ENCODE measurements at places on chromosomes 2 and 18.
A peak's percentile ranks its signal among the peaks of the same experiment; 100 is the strongest.

DNA sequence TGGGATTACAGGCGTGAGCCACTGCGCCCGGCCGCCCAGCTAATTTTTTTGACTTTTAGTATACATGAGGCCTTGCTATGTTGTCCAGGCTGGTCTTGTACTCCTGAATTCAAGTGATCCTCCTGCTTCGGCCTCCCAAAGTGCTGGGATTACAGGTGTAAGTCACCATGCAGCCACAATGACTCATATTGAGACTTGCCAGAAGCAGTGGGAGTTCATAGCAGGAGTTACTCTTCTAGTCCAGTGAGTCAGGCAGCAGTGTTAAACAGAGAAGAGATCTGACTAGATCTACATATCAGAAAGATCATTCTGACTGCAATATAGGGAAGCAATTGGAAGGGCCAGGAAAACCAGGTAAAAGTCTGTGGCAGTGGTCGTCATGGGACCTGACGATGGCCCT is 1.5 kb upstream of the FLACC1 start:
- DNase-seq, result peak; percentile 70

- no peak for DNase-seq
Observed at GRCh38 chr2:20549691-20550348, 101.1 kb downstream of the HS1BP3 start.

GRCh38 chr18:22899421-22899820 is 33.7 kb upstream of the RBBP8 start:
- no peak for DNase-seq

DNA sequence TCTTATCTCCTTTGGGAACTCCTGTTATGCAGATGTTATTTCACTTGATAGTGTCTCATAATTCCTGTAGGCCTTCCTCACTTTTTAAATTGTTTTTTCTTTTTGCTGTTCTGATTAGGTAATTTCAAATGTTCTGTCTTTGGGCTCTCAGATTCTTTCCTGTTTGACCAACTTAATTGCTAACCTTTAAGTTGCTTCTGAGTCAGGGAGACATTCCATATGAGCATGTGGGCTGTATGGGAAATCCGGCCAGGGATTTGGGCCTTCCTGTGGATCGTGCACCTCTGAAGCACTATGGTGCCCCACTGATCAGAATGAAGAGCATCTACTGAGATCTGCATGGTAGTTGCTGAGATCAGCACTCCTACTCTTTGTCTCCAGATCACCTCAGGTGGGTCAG is 44.7 kb upstream of the REEP1 start:
- no peak for DNase-seq

DNA sequence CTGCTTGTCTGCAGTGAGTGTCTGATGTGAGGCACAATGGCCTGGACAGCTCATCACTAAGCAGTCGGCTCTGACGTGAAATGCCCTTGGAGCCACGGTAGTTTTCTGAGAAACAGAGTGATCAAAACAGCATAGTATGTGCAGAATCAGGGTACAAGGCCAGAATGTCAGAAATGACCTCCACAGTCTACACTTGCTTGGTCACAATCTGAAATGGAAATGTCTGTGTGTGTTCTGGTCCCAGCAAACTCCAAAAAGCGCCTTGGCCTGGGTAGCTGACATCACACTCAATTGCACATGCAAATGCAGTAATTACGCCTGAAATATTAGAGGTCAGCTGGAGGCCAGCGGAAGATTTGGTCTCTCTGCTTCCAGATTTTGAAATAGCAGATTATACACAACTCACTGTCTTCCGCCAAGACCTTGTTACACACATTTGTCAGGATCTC is 95.4 kb downstream of the CTAGE1 start:
- DNase-seq, result no peak

DNA sequence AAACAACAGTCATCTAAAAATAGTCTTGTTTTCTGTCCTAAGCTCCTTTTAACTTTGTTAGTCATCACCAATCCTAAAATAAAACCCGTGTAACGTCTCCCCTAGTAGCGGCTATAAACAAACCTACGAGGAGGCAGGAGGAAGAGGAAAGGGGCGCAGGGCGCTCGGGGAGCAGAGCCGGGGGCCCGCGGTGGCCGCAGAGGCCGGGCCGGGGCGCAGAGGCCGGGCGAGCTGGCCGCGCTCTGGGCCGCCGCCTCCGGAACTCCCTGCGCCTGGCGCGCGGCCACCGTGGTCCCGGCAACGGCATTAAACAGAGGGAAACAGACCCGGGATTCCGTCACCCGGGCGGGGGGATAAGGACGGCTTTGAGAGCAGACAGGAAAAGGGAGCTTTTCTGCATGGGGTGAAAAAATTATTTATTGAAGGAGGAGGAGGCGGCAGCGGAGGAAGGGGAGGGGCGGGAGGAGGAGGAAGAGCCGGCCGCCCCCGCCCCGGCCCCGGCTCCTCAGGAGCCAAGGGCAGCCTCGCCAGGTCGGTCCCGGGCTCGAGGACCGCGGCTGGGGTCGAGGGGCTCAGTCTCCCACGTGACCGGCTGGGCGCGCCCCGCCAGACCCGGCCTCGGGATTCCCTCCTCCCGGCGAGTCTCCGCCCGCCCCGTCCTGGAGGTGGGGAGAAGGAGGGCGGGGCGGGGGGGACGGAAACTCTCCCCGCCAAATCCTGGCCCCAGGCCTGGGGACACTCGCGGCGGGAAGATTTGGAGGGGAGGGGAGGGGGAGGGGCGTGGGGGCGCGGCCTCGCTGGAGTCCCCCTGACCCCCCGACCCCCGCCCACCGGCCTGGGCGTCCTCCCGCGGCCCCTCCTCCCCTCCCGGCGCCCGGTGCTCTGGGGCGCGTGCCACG is 1.8 kb upstream of the NFATC1 start:
- DNase-seq, result no peak

DNA sequence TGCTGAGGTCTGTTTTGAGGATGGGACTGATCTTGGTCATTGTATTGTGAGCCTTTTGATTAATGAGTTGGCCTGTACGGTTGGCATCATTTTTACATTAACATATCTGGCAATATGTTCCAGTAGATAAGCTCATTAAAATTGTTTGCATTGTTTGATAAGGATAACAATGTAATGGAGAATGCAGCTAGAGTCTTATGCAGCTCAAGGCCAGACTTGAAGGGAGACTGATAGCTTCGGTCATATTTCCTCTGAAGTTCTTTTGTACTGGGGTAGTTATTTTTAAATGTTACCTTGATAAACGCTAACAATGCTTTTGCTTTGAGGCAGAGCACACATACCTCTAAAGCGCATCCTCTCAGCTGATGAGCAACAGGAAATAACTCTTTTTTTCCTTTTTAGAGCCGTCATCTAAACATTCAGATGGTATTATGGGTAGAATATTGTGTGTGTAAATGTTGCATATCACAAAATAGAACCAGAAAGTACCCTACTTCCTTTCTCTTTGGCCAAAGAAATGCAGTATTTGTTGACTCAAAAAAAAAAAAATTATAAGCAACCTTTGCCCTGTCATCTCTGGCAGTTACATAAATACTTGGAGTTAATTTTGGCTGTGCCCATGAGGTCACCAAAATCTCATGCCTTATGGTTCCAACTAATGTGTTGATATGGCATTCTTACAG is 1.3 kb downstream of the MAPRE2 start:
- DNase-seq, result peak; percentile 57

GRCh38 chr2:148935791-148936190 is 60.8 kb downstream of the KIF5C start:
- DNase-seq, result no peak

DNA sequence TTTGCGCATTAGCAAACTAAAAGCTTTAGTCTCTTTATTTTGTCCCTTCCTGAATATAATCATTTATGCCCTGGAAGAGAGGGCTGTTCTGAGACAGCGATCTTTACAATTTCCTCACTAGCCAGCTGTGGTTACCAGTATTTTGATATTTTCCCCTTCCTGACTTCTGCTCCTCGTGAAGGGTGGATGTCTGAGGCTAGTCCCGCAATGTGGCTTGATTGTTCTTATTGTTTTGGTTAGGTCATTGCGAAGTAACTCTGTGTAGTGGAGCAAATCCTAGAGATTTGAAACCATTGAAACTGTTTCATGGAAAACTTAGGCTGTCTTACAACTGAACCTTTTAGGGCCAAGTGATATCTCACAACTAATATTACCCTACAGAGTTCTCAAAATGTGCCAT is 2.4 kb downstream of the MRPL33 start:
- no peak for DNase-seq

Data from activated CD4-positive, alpha-beta T cell treated with anti-CD3 and anti-CD28 coated beads, Interleukin-2, amount 50 U/mL, for 16 hours (primary cell).